ENCODE measurements at places on chromosomes 2 and 18.

DNA sequence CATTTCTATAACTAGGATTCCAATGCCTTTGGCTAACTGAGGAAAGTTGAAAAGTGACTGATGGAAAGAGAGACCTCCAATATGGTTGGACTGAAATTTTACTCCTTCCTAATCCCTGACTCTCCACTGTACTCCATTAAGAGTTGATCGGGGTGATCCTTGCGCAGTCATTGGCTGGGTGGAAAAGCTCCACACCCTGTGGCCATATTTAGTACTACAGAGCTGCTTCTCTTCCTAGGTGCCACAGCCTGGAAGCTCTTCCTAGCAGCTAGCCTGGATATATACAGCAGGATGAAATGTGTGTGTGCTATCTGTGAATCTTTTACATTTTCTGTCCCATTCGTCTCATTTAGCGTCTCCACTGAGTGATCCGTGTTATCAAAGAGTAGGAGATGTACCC is 71.2 kb downstream of the MEP1B start:
- H3K27ac ChIP-seq, result no peak overlapping the region
- H3K4me1 ChIP-seq, result no peaks in the 10 kb centered on the region
- H3K27me3 ChIP-seq, result no peaks in the 10 kb centered on the region
- H3K36me3 ChIP-seq, result no peaks in the 10 kb centered on the region
- H3K4me3 ChIP-seq, result no peak overlapping the region
- no peak for DNase-seq

GRCh38 chr2:128520791-128521190 is 202.1 kb upstream of the HS6ST1 start:
- H3K27me3 ChIP-seq, result no peaks in the 10 kb centered on the region
- H3K4me1 ChIP-seq, result no peaks in the 10 kb centered on the region
- no peak for DNase-seq
- H3K4me3 ChIP-seq, result no peak overlapping the region
- no peak overlapping the region for H3K27ac ChIP-seq

- DNase-seq, result no peak
- no peaks in the 10 kb centered on the region for H3K36me3 ChIP-seq
- H3K27ac ChIP-seq, result no peak overlapping the region
Measured at GRCh38 chr2:48709096-48710034, 46.2 kb downstream of the LHCGR start.

GRCh38 chr2:86622519-86623042 is 1.1 kb downstream of the RNF103 start:
- no peaks in the 10 kb centered on the region for H3K36me3 ChIP-seq
- peaks cover 41% of the 10 kb centered on the region for H3K4me1 ChIP-seq
- DNase-seq, result peak; percentile 14
- H3K27me3 ChIP-seq, result no peaks in the 10 kb centered on the region

- H3K4me1 ChIP-seq, result peaks cover 99% of the 10 kb centered on the region
- H3K27me3 ChIP-seq, result no peaks in the 10 kb centered on the region
- DNase-seq, result peak; percentile 36
- H3K4me3 ChIP-seq, result peak overlapping the region; percentile 34
- peak overlapping the region; percentile 66 for H3K27ac ChIP-seq
- peaks cover 12% of the 10 kb centered on the region for H3K36me3 ChIP-seq
Measured at GRCh38 chr18:77123320-77124231, 9.0 kb downstream of the MBP start.

DNA sequence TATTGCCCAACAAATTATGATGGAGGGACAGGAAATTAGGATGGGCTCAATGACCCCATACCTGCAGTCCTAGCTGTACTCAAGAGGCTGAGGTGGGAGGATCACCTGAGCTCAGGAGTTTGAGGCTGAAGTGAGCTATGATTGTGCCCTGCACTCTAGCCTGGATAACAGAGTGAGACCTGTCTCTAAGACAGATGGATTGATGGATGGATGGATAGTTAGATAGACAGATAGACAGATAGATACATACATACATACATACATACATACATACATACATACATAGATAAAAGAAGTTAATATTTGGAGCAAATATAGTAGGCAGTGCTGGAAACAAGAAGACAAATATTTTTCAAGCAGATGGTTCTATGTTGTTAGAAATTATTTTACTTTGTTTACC is 78.1 kb upstream of the PROKR1 start:
- no peaks in the 10 kb centered on the region for H3K4me1 ChIP-seq
- no peaks in the 10 kb centered on the region for H3K27me3 ChIP-seq
- H3K36me3 ChIP-seq, result no peaks in the 10 kb centered on the region

DNA sequence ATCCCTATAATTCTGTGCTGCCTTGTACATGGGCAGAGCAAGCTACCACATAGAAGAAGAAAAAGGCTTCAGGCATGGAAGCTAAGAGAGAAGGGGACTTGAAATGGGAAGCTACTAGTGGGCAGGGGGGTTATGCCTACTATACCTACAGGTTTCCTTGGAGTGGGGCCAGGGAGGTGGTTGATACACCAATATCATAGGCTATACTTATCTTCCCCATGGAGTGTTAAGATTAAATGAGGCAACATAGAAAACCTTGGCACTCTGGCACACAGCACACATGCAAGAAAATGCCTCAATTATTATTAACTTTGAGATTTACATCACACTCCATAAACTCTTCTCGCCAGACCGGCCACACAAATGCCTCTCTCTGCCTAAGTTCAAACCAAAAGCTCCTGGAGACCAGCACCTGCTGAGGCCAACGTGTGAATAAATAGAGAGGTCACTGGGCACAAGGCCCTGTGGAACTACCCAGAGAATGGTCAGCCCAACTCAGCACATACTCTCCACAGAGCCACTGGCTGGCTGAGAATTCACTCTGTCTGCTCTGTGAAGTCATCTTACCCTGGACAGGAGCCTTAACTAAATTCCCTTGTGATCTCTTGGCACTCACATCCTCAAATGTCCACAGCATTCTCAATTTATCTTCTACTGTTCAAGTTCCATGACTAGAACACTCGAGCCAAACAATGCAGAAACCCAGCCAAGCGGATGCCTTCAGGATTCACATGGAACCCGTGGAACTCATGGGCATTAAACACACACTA is 498.7 kb downstream of the BCL11A start:
- H3K4me3 ChIP-seq, result no peak overlapping the region
- no peak for DNase-seq
- H3K4me1 ChIP-seq, result no peaks in the 10 kb centered on the region
- H3K27ac ChIP-seq, result no peak overlapping the region
- no peaks in the 10 kb centered on the region for H3K27me3 ChIP-seq

DNA sequence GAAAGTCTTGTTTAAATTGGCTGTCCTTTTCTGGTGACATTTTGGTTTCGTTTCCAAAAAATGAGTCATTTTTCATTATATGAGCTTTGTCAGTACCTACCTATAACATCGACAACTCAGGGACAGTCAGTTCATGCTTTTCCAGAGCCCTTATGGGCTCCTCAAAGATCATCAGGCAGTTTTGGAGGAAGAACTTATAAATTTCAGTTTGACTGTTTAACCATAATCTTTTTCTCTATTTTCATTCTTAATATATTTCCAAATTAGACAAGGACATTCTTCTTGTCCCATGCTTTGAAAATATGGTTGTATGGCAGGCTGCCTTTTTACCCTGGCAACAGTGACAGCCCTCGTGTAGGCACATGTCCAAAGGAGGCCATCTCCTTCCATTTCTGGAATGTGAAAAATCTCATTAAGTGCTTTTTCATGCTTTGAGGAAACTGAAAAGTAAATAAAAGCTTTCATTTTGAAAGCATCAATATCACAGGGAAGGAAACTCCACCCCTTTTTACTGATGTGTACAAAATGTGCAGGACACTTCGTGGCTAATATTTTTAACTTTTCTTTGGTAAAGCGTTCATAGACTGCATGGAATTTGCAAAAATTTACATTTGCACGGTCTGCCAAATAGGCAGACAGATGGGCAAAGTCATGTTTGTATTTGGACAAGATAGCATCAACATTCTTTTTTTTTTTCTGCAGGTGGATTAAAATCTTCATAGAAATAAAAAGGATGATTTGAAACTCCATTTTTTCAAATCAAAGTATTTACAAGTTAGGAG is 7.2 kb upstream of the PROC start:
- no peaks in the 10 kb centered on the region for H3K36me3 ChIP-seq
- DNase-seq, result no peak
- H3K27ac ChIP-seq, result peak overlapping the region; percentile 18
- peaks cover 38% of the 10 kb centered on the region for H3K4me1 ChIP-seq
